Ascending aorta (tissue), 2 donors: ENCODE measurements at places on chromosomes 16 and 17. TPM values are rescaled to one million over a fixed set of nuclear protein-coding genes. Genes with fewer than 3 reads are reported as not detected.

DNA sequence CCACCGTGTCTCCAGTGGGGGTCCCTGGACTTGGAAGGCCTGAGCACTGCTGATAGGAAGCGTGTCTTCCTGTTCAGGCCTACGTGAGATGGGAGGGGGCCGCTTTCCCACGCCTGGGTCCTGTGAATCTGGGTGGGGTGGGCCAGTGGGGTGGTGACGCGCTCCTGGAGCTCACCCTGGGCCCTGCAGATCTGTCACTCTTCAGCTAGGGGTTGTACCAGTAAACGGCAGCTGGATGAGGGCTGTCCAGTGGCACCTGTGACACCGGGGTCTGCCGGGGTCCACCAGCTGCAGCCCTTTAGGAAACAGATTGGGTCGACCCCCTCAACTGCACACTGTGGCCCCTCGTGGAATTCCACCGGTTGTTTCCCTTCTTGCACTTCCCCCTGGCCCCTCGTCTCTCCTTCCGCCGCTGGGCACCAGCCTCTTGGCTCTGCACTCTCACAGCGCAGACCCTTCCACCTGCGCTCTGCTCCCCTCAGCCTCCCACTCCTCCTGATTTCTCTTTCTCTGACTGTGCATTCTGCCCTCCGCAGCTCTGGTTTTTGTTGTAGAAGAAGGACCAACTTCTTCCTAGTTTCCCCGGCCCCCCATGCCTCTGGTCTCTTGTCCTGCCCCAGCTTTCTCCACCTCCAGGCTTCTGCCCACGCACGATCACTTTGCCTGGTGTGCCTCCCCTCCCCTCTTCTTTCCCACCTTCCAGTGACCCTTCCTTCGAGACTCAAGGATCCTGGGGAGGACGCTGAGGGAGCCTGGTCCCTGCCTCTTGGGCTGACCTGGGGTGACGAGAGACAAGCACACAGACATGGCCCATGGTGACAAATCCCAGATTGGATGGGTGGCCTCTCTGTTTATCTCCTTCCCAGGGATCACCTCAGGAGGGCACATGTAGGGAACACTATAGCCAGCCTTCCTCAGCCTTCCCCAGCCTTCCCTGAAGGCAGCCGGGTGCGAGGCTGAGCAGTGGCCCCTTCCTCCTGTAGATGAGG lies 4.8 kb downstream of the MRC2 start:
- H3K36me3 ChIP-seq: peaks cover 4% of the 10 kb centered on the region
- no peaks in the 10 kb centered on the region for H3K27me3 ChIP-seq
- H3K4me3 ChIP-seq: no peak overlapping the region
- H3K27ac ChIP-seq: no peak overlapping the region
- peaks cover 5% of the 10 kb centered on the region for H3K4me1 ChIP-seq

GRCh38 chr17:81090361-81091136 lies 55.6 kb downstream of the BAIAP2 start:
- no peak overlapping the region for H3K27ac ChIP-seq
- no peaks in the 10 kb centered on the region for H3K27me3 ChIP-seq
- H3K4me1 ChIP-seq: peaks cover 7% of the 10 kb centered on the region
- no peak overlapping the region for H3K4me3 ChIP-seq
- DNase-seq: no peak
- no peaks in the 10 kb centered on the region for H3K36me3 ChIP-seq

GRCh38 chr16:46889942-46890300 lies 5.8 kb downstream of the GPT2 start:
- no peak for DNase-seq
- no peaks in the 10 kb centered on the region for H3K4me1 ChIP-seq
- no peak overlapping the region for H3K27ac ChIP-seq
- no peaks in the 10 kb centered on the region for H3K36me3 ChIP-seq
- no peaks in the 10 kb centered on the region for H3K27me3 ChIP-seq

DNA sequence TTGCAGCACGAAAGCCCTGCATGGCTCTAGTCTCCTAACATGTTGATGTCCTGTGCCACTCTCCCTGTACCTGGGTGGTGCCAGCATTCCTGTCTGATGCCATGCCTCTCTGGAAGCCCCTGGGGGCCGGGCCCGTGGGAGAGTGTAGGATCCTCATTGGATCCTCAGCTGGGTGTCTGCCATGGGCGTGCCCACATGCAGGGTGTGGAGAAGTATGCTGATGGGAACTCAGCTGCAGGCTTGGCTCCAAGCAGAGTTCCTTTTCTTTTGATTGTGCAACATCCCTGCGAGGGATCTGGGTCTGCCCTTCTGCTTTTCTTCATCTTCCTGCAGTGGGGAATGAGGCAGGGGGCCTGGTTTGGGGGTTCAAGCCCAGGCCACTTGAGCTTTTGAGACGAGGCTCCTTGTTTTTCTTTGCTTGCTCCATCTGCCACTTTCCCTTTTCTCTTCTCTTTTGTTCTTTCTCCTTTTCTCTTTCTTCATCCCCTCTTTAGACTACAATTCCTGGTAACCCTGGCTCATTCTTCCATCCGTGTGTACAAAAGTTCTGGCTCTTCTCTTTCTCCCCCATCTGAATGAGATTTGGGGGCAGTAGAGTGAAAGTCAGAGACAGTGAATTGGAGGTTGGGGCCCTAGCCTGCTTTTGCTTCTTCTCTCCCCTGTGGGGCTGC lies 32.9 kb downstream of the KSR1 start:
- no peaks in the 10 kb centered on the region for H3K27me3 ChIP-seq
- peak; percentile 30 for DNase-seq
- no peaks in the 10 kb centered on the region for H3K4me1 ChIP-seq
- peak overlapping the region; percentile 42 for H3K27ac ChIP-seq

GRCh38 chr17:55304171-55304859 lies 39.6 kb downstream of the HLF start:
- no peak for DNase-seq
- no peak overlapping the region for H3K27ac ChIP-seq
- no peaks in the 10 kb centered on the region for H3K36me3 ChIP-seq
- no peak overlapping the region for H3K4me3 ChIP-seq
- no peaks in the 10 kb centered on the region for H3K27me3 ChIP-seq
- H3K4me1 ChIP-seq: no peaks in the 10 kb centered on the region

DNA sequence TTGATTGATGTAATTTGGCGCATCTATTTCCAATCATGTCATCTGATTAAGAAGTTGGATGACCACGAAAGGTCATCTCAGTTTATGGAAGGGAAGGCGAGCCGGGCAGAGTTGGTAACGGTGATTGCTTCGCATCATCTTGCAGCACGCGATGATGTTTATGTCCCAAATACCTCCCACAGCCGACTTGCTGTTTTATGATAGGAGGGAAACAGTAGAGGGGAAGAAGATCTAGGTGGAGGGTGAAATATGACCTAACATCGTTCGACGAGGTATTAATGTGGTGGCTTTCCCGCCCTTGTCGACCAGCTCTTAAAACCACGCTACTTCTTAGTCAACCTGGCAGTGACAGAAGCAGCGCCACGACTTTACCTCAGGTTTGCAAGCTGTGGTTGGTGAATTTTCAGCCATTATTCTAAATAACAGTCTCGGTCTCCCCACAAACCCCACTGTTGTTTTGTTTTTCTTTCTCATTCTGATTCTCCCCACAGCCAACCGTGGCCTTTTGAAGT lies 805 bp upstream of the TANC2 start:
- H3K27me3 ChIP-seq: no peaks in the 10 kb centered on the region
- no peaks in the 10 kb centered on the region for H3K4me1 ChIP-seq
- H3K4me3 ChIP-seq: peak overlapping the region; percentile 98
- no peak for DNase-seq
- no peaks in the 10 kb centered on the region for H3K36me3 ChIP-seq

- peaks cover 69% of the 10 kb centered on the region for H3K36me3 ChIP-seq
- H3K27me3 ChIP-seq: no peaks in the 10 kb centered on the region
- no peak for DNase-seq
- H3K27ac ChIP-seq: peak overlapping the region; percentile 28
- no peak overlapping the region for H3K4me3 ChIP-seq
These were observed 28.0 kb downstream of the AKAP1 start for GRCh38 chr17:57113011-57113410.

GRCh38 chr17:42288803-42289610 lies 709 bp downstream of the STAT5A start:
- DNase-seq: peak; percentile 71
- peaks cover 10% of the 10 kb centered on the region for H3K36me3 ChIP-seq
- no peaks in the 10 kb centered on the region for H3K27me3 ChIP-seq
- peak overlapping the region; percentile 90 for H3K27ac ChIP-seq

ERAL1 gene
- 5.7 TPM for total RNA-seq

ATP2A1 gene
- not detected for total RNA-seq

GRCh38 chr17:31858642-31859486 lies at the start of gene COPRS:
TSS of gene COPRS (minus strand) at chr17:31859244. CDS start at chr17:31859199, 45 bp downstream.
- peak within 1 kb of the TSS; percentile 70 for H3K27ac ChIP-seq
- H3K4me3 ChIP-seq: peak within 1 kb of the TSS; percentile 97
- H3K36me3 ChIP-seq: peaks cover 30% of the 10 kb centered on the region
- peaks cover 17% of the 10 kb centered on the region for H3K4me1 ChIP-seq

GRCh38 chr17:65852911-65853310 lies 291.5 kb upstream of the AXIN2 start:
- H3K4me1 ChIP-seq: no peaks in the 10 kb centered on the region
- no peak overlapping the region for H3K4me3 ChIP-seq
- no peaks in the 10 kb centered on the region for H3K36me3 ChIP-seq
- no peaks in the 10 kb centered on the region for H3K27me3 ChIP-seq
- no peak overlapping the region for H3K27ac ChIP-seq

- DNase-seq: no peak
- no peak overlapping the region for H3K27ac ChIP-seq
- no peaks in the 10 kb centered on the region for H3K36me3 ChIP-seq
- H3K4me3 ChIP-seq: no peak overlapping the region
These were observed 3.7 kb downstream of the DUSP14 start for GRCh38 chr17:37493249-37494027.

DNA sequence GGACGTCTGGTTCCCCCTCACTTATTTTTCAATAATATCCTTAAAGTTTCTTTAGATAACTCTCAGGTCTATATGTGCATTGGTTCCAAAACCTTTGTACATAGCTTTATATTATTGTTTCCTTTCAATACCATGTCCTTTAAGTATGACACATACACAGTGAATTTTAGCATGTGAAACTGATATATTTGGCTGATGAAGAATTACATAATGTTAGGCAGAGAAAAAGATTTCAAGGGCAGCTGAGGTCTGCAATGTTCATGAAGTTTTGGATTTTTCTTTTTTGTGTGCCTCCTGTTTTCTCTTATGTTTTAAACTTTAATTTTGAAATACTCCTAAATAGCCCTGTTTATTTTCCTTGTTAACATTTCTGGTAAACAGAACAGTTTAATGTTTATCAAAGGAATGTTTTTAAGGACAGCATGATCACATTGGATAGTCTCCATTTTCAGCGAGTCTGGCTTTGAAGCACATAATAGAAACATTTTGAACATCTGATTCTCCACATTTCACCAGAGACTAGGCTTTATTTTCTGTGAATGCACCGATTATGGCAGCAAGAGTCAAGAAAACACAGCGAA lies 32.9 kb upstream of the FBXO47 start:
- H3K27me3 ChIP-seq: no peaks in the 10 kb centered on the region
- H3K27ac ChIP-seq: no peak overlapping the region
- DNase-seq: no peak
- no peaks in the 10 kb centered on the region for H3K4me1 ChIP-seq
- no peak overlapping the region for H3K4me3 ChIP-seq
- H3K36me3 ChIP-seq: no peaks in the 10 kb centered on the region

- no peak overlapping the region for H3K27ac ChIP-seq
- no peaks in the 10 kb centered on the region for H3K36me3 ChIP-seq
- DNase-seq: no peak
These were observed 135.1 kb upstream of the NOL11 start for GRCh38 chr17:67582673-67583081.

DNA sequence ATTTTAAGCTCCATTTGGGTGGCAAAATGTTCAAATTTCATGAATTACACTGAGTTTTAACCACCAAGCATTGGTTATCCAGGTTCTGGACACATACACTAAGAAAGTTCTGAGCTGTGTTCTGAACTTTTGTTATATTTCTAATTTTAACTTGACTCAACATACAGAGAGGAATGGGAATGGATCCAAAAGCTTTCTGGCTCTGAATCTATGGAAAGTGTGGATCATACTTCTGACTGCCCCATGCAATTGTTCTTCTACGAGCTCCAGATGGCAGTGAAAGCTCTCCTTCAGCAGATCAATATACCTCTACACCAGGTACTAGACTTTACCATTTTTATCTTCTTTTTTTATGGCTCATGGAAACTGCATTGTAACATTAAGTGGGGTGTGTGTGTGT lies 113.0 kb upstream of the NOG start:
- no peak for DNase-seq
- H3K4me1 ChIP-seq: no peaks in the 10 kb centered on the region
- no peak overlapping the region for H3K27ac ChIP-seq
- no peak overlapping the region for H3K4me3 ChIP-seq
- no peaks in the 10 kb centered on the region for H3K36me3 ChIP-seq
